ENCODE measurements at places on chromosomes 6 and 20. TPM values are rescaled to one million over a fixed set of nuclear protein-coding genes. Genes with fewer than 3 reads are reported as not detected.

PHACTR2 gene
- 61.6 TPM for total RNA-seq

ULBP2 gene
- total RNA-seq = not detected

PAX1 gene
- not detected for total RNA-seq

TNFRSF6B gene
- total RNA-seq = 16.7 TPM

SLC12A5 gene
- not detected for total RNA-seq

VSX1 gene
- total RNA-seq = not detected

RAB32 gene
- 26.8 TPM for total RNA-seq

HTR1B gene
- total RNA-seq = not detected

SCGN gene
- not detected for total RNA-seq

GRIK2 gene
- 8.8 TPM for total RNA-seq

ELOVL4 gene
- 2.9 TPM for total RNA-seq

MEP1A gene
- total RNA-seq = not detected

PDE10A gene
- total RNA-seq = 15.0 TPM

OR12D3 gene
- total RNA-seq = not detected

HCRTR2 gene
- not detected for total RNA-seq

DDX43 gene
- 0.49 TPM for total RNA-seq

GSTA2 gene
- not detected for total RNA-seq

KCNB1 gene
- total RNA-seq = 2.0 TPM

RWDD2A gene
- total RNA-seq = 2.0 TPM

MYBL2 gene
- total RNA-seq = 1.7 TPM

CASS4 gene
- total RNA-seq = 0.74 TPM

PSMB1 gene
- total RNA-seq = 92.3 TPM

MEI4 gene
- total RNA-seq = not detected

MUC21 gene
- 207 TPM for total RNA-seq
